ENCODE measurements at places on chromosomes 7 and 10.

DNA sequence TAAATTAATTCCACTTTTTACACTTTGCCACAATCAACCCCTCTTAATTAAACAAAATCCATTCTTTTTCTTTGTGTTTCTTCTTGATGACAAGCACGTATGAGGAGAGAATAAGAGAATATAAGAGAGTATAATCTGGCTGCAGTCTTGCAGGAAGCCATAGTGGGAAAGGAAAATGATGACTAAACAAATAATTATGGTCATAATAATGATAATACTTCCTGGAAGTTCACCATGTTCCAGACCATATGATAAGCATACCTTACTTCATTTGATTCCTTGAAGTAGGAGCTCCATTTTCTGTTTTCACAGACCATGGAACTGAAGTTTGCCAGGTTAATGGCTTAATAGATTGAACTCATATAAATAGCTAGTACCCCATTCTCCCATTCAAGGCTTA lies 237.8 kb downstream of the SEMA3D start:
- no peak for DNase-seq

- DNase-seq: no peak
Observed at GRCh38 chr7:116501425-116502167, 2.1 kb downstream of the CAV2 start.

DNA sequence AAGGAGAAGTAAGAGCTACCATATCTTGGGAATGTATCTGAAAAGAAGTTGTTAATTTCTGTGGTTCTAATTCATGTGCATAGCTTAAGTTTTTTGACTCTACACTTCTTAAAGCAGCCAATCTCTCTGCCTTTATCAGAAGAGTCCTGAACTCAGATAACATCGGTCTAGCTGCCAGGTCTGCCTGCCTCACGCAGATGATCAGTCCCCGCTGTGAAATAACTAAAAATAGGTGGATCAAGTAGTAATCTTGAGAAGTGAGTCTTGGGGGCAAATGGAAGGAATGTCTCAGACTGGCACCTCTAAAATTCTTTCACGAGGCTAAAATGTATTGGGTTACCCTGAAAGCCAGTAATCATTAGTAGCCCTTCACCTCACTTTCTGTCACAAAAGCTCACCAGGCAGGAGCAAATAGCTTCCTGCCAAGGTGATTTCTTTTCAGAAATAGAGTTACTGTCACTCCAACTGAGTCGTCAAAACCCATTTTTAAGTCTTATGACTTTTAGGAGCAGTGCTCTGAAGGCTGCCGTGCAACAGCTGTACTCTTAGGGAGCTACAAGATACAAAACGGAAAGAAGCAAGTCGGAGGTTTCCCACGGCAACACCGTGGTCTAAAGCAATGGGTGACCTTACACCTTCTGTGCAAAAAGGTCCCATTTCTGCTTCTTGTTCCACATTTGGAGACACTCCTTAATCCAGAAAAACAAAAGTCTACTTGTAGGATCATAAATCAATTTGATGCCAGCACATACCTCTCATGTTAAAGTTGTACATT lies 85.2 kb downstream of the ABCB5 start:
- DNase-seq: no peak

- DNase-seq: peak; percentile 85
Observed at GRCh38 chr10:73879296-73880173, 5.2 kb upstream of the CAMK2G start.

DNA sequence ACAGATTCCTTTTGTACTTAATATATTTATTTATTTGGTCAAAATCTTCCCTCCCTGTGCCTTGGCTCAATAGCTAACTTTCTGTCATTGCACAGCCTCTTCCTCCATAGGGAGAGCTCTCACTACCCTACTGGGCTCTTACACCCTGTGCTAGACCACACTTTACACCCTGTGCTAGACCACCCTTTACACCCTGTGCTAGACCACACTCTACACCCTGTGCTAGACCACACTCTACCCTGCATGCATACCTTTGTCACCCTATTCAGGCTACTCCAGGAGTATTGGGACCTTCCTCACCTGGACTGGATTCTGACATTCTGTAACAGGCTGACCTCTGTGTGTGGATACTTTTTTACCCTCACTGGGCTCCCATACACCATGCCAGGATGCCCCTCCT lies 298.5 kb upstream of the TPK1 start:
- DNase-seq: no peak

DNA sequence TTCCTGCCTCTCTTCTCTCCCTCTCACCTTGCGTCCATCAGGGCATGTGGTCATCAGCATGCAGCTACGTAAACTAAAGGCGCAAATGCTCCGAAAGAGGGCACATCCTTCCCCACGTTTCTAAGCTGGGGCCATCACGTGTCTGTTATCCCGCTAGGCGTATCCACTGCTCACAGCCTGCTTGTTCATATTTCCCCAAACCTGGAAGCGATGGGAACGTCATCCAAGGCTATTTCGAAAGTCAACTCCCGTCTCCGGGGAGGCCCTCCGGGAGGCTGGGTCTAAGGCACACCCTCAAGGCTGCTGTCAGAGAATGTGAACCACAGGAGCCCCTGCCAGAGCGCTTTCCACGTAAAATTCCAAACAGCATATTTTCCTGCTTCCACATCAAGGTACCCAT lies 199.2 kb downstream of the DIP2C start:
- no peak for DNase-seq

- DNase-seq: no peak
Observed at GRCh38 chr7:103142494-103142893, 6.4 kb downstream of the NAPEPLD start.

DNA sequence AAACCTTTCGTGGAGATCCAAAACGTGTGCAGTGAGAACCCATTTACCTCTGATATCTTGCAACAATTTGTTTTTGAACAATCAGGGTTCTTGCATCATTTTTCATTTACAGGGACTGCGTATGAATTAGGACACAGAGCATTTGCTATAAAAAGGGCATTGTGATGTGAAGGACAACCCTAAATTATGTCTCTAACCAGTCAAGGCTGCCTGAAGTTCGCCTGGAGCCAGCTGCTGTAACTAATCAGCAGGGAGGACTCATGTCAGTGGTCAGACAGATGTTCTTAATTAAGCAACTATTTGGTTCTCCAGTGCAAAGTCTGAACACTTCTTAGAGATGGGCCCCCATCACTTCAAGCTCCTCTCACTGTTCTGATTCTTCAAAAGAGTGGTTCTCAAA lies 674.8 kb downstream of the KCNMA1 start:
- DNase-seq: no peak

DNA sequence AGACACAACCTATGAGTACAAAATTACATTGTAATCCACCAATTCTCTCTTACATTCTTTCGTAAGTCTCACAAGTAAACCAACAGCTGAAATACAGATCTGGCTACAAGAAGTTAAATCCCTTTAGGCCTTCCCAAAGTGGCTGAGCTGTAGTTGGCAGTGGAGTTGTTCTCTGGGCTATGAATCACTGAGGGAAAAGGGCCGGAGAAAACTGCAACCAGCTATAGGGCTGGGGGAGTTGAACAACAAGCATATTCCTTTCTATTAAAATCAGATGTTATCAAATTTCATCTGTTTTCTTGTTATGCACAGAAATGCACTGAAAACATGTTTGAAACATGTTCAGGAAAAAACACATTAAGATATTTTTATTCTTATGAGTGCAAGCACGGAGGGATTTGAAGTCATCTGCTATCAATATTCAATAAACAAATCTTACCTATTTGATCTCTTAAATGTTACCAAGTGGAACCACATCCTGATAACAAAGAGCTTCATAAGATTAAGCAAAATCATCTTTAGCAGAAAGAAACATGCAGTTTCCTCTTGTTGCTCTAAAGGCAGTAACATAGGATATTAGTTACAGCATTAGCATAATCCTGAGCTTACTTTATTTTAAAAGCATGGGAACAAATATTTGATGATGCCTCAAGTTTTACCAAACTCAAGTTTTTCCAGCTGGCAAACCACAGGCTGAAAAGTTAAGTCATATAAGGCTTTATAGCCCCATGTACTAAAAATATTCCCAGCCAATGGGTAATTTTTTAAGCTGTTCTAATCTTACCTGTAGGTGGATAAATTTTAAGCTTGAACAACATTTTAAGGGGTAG lies 212.7 kb downstream of the TAX1BP1 start:
- DNase-seq: no peak

GRCh38 chr10:80457554-80458262 lies 3.6 kb downstream of the TSPAN14 start:
- DNase-seq: no peak

- DNase-seq: no peak
Observed at GRCh38 chr7:32275216-32276009, 205.2 kb upstream of the PDE1C start.

- no peak for DNase-seq
Observed at GRCh38 chr10:28479425-28479865, 53.5 kb upstream of the WAC start.

DNA sequence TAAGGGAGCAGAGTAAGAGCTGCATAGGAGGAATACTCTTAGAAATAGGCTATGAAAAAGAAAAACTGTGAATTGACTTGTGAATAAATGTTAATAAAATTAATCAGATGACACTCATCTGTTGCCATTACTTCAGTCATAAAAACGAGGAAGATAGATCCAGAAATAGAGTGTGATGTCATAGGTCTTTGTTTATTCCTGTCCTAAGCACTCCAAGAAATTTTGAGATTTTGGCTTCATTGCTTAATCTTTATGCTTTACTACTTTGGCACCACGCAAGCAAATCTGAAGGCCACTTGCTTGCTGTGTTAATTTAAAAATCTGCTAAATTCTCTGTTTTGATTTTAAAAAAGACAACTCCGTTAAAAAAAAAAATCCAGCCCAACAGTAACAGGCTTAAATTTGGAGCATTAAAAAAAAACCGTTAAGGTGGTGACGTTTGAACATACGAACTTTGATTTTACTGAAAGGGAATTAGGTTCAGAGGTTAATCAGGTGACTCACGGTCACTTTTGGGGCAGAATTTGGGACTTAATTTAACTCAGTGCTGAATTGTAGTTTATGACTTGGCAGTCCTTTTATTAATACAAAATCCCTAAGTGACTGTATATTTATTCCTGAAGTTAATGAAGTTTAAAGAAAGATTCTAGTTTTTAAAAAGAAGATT lies 3.4 kb downstream of the IFRD1 start:
- DNase-seq: no peak

GRCh38 chr7:137209151-137209817 lies 134.2 kb downstream of the PTN start:
- DNase-seq: no peak

GRCh38 chr7:131556909-131557651 lies 652 bp upstream of the PODXL start:
- no peak for DNase-seq

DNA sequence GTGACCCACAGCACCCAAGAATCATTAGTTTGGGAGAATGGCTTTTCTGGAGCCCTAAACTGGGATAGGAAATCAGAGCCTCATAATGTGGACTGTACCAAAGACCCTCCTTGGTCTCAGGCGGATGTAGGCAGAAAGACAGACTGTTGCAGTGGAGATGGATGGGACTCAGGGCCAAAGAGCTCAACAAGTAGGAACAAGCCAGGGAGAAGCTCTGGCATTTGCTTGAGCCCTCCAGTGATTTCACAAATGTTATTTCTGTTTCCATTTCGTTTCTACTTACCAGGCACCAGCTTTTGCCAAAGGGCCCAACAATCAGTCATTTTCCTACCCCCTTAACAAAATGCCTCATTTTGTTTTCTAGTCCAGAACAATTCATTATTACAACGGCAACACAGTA lies 762.7 kb downstream of the KCNMA1 start:
- no peak for DNase-seq

DNA sequence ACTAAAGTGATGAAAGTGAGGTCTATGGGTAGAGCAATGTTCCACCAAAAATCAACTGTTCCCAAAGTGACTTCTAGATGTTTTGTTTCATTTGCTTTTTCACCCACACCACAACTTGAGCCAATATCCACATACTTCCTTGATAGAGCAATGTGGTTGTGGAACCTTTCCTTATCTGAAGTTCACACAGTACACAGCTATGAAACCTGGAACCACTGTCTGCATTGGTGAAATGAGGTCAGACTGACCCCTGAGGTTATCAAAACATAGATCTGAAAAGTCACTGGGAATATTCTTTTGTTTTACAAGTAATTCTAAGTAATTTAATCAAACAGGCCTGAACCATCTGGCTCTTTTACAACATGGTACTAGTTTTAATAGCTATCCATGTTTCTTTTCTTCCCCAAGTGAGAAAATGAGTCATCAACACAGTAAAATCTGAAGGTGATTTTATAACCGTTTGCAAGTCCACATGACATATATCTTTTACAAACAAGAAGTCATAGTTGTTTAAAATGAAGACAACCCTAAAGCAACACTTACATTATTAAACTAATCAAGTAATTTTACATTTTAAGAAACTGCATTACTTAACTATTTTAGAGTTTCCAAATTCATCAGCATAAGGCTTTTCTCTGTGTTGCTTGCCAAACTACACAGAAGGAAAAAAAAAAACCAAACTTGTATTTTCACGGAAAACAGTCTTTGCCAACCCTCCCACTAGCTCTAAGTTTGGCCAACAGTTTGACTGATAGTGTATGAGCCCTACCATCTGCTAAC lies 80.3 kb downstream of the LRRC17 start:
- no peak for DNase-seq

GRCh38 chr10:46306516-46307184 lies 19.9 kb downstream of the ANTXRL start:
- no peak for DNase-seq

DNA sequence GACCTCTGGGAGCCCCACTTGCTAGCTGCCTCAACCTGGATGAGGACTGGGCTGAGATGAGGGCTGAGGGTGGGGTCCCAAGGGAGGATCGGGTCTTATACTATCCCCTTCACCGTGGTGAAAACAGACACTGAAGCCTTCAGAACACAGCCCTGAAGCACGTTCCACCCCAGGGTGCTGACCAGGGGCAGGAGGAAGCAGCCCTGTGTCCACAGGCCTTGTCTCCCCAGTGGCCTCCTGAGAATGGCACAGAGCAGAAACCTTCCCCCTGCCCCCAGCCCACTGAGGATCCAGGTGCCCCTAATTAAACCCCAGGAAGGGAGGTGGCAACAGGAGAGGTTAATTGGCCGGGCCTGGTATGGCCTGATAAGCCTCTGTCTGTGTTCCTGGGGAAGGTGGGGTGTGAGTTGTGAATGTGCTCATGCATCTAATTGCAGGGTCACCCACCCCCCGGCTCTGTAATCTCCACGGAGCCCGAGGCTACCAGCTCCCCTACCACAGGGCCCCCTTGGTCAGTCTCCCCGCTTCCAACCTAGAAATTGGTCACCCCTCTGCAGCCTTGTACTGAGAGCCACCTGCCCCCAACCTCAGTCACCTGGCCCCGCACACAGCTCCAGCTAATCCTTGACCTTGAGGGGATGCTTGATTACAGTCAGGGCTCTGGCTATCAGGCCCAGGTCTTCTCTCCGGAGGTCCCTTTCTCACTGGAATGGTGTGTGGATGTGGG lies 159.0 kb upstream of the UNC5B start:
- no peak for DNase-seq

DNA sequence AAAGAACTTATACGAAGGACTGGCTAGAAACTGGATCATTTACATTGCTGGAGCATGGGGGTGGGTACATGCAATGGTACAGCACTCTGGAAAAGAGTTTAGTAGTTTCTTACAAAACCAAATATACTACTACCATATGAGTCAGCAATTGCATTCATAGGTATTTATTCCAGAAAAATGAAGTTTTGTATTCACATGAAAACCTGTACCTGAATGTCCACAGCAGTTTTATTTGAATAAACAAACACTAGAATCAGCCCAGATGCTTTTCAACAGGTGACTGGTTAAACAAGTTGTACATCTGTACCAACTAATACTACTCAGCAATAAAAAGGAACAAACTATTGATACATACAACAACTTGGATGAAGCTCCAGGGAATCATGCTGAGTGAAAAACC lies 3.4 kb downstream of the SCIN start:
- DNase-seq: no peak

GRCh38 chr7:88184848-88185304 lies 35.0 kb downstream of the SRI start:
- no peak for DNase-seq

GRCh38 chr10:35752469-35753461 lies 110.7 kb upstream of the FZD8 start:
- no peak for DNase-seq

All from stimulated activated CD8-positive, alpha-beta memory T cell treated with anti-CD3 and anti-CD28 coated beads, Interleukin-7, amount 100 ng/mL, for 24 hours (primary cell).